Immature natural killer cell (primary cell): ENCODE measurements at places on chromosomes 4 and X.

DNA sequence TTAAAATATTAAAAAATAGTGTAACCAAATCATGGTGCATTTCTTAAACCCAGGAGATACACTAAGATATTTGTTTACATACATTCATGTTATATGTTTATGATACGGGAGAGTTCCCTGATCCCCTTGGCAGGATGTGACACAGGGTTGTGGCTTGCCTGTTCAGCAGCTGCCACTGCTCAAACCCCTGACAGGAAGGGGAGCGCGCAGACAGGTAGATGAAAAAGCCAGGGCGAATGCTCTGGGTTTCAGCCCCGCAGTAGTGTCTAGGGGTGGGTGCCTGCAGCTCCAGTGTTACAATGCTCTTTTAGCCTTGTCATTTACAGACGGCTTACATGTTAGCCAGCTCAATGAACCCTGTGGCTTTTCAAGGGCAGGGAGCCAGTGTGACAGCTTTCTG, 1343.8 kb upstream of the IGFBP7 start:
- H3K27me3 ChIP-seq, result no peaks in the 10 kb centered on the region
- H3K4me3 ChIP-seq, result no peak overlapping the region
- H3K36me3 ChIP-seq, result no peaks in the 10 kb centered on the region
- no peaks in the 10 kb centered on the region for H3K4me1 ChIP-seq
- no peak overlapping the region for H3K27ac ChIP-seq

GRCh38 chr4:76943129-76943620, 6.4 kb upstream of the SEPTIN11 start:
- no peaks in the 10 kb centered on the region for H3K27me3 ChIP-seq
- no peaks in the 10 kb centered on the region for H3K4me1 ChIP-seq
- H3K36me3 ChIP-seq, result peaks cover 5% of the 10 kb centered on the region
- no peak overlapping the region for H3K27ac ChIP-seq

DNA sequence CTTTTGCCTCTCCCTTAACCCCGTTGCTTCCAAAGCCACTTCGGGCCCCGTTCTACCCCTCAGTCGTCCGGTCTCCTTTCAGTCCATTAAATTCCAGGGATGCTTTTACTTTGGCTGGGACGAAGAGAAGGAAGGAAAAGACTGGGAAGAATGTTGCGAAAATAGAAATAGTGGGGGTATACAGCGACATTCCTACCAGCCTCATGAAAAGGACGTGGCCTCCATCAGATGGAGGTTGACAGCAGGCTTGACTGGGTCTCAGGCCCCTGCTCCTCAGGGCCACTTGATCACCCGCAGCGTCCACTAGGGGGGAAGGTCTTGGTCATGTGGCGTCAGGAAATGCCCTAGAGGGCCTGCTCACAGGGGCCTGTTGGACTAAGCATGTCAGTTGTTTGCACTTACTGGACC, 657 bp upstream of the ANKRD50 start:
- peak; percentile 34 for DNase-seq
- H3K4me3 ChIP-seq, result peak overlapping the region; percentile 91
- no peaks in the 10 kb centered on the region for H3K36me3 ChIP-seq
- peak overlapping the region; percentile 86 for H3K27ac ChIP-seq
- peaks cover 6% of the 10 kb centered on the region for H3K27me3 ChIP-seq

DNA sequence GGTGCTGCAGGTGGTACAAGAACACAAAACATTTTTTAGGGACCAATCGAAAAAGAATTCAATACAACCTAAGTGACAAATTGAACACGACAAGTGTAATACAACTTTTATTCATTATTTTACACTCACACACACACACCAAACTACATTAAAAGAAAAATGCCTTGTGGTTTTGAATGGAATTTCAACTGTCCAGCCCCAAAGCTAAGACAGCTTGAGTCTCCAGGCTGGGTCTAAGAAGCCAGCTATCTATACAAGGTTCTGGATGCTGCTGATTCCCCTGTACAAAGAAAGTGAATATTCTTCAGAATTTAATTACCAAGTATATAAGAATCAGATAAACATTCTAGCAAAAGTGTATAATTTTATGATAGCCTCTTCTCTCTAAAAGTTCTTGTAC, 118.2 kb downstream of the PPP3CA start:
- no peak overlapping the region for H3K27ac ChIP-seq
- no peak for DNase-seq
- peaks cover 87% of the 10 kb centered on the region for H3K4me1 ChIP-seq
- H3K4me3 ChIP-seq, result no peak overlapping the region

DNA sequence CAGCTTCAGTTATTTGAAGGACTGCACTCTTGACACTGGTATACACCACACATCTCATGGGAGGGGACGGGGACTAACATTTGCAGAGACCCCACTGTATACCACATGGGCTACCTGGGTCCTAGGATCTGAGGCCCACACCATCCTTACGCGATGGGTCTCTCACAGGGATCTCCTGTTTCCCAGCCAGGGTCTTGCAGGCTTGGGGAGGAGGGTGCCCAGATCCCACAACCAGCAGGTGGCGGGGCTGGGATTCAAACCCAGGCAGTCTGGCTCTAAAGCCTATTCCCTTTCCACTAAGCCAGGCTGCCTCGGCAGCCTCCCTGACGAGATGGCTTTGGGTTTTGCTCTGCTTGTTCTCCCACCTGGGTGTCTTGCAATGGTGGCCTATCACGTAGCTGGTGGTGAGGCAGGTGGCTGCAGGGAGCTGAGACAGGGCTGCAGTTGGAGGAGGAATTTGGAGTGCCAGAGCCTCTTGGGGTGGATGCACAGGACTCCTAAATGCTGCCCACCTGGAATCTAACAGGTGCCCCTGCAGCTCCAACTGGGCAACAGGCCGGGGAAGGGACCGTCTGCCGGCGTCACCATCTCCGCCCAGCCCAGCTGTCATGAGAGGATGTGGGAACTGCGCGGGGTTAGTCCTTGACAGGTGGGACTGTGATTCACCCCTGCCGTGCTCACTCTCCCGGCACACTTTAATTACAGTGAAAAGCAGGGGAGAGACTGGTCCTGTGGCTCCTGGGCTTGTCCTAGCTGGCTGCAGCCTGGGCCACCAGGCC, 110.7 kb downstream of the PSAPL1 start:
- H3K4me3 ChIP-seq, result peak overlapping the region; percentile 75
- peaks cover 18% of the 10 kb centered on the region for H3K27me3 ChIP-seq
- no peak for DNase-seq
- peaks cover 37% of the 10 kb centered on the region for H3K4me1 ChIP-seq
- no peaks in the 10 kb centered on the region for H3K36me3 ChIP-seq

GRCh38 chr4:71184195-71184781, 154.5 kb upstream of the SLC4A4 start:
- H3K4me3 ChIP-seq, result peak overlapping the region; percentile 49
- peaks cover 44% of the 10 kb centered on the region for H3K4me1 ChIP-seq
- H3K27ac ChIP-seq, result no peak overlapping the region
- peak; percentile 46 for DNase-seq
- no peaks in the 10 kb centered on the region for H3K27me3 ChIP-seq

GRCh38 chrX:130539721-130540321, 138.0 kb downstream of the RBMX2 start:
- no peaks in the 10 kb centered on the region for H3K4me1 ChIP-seq
- DNase-seq, result peak; percentile 26
- H3K27me3 ChIP-seq, result peaks cover 4% of the 10 kb centered on the region
- no peak overlapping the region for H3K4me3 ChIP-seq

- no peak overlapping the region for H3K4me3 ChIP-seq
- peaks cover 3% of the 10 kb centered on the region for H3K27me3 ChIP-seq
- H3K27ac ChIP-seq, result no peak overlapping the region
Measured at GRCh38 chrX:70970482-70970995, 39.6 kb upstream of the SLC7A3 start.

- DNase-seq, result no peak
- peaks cover 2% of the 10 kb centered on the region for H3K27me3 ChIP-seq
- no peak overlapping the region for H3K27ac ChIP-seq
- no peak overlapping the region for H3K4me3 ChIP-seq
- H3K36me3 ChIP-seq, result no peaks in the 10 kb centered on the region
Measured at GRCh38 chr4:148397771-148398170, 44.4 kb downstream of the NR3C2 start.

DNA sequence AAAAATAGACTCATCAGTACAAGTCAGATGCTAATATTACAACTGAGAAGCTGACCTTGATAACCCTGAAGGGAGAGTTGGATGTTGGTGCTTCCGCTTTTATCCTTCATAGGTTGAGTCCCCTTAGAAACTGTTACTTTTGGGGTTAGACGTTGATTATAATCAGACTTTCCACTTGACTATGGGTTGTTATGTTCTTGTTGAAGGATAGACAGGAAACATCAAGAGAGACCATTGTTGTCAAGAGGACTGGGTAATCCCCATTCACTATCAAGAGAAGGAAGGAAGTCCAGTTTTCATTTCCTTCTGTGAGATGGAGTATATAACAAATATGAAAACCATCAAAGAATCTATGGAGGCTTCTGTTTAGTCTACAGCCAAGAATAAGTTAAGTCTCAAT, 229.9 kb upstream of the AFF2 start:
- H3K27ac ChIP-seq, result no peak overlapping the region
- no peaks in the 10 kb centered on the region for H3K36me3 ChIP-seq
- H3K27me3 ChIP-seq, result peaks cover 13% of the 10 kb centered on the region
- peak; percentile 3 for DNase-seq

GRCh38 chrX:148960060-148960459, 459.6 kb downstream of the AFF2 start:
- no peaks in the 10 kb centered on the region for H3K4me1 ChIP-seq
- H3K27ac ChIP-seq, result no peak overlapping the region
- H3K4me3 ChIP-seq, result no peak overlapping the region
- no peaks in the 10 kb centered on the region for H3K36me3 ChIP-seq

DNA sequence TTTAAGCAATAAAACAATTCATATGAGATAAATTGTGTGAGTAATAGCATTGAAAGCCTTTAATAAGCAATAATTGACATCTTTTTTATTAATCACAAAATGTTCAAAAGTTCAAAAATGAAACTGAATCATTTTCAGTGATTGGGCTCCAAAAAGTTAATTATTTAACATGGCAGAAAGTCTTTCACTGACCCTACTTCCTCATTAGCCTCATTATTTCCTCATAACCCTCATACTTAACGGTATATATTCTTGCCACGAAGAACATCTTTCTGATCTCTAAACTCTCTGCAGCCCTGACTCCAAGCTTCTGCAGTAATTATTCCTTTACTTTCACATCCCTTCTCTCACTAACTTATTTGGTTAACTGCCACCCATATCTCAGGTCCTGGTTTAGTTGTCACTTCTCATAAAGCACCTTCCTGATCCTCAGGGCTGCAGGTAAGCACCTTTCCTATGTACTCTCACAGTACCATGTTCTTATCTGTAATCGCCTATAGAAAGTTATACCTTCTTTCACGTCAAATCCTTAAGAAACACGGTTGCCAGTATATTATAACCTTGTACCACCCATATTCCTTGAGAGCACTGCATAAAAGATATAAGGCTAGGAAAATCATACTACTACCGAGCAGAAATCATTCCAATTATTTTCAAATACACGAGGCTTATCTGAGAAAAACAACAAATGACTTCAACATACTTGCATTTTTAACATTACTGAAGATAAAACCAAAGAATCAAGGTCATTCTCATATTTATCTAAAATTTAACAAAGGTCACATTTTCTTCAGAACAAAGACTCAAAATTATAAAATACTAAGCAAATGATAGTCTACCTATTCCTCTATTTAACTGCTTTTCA, 72.2 kb downstream of the PPP3CA start:
- no peak for DNase-seq
- H3K27ac ChIP-seq, result no peak overlapping the region
- H3K27me3 ChIP-seq, result no peaks in the 10 kb centered on the region
- no peaks in the 10 kb centered on the region for H3K36me3 ChIP-seq
- H3K4me1 ChIP-seq, result peaks cover 90% of the 10 kb centered on the region

GRCh38 chr4:116272336-116272735, 813.0 kb downstream of the TRAM1L1 start:
- H3K27ac ChIP-seq, result no peak overlapping the region
- no peaks in the 10 kb centered on the region for H3K36me3 ChIP-seq
- H3K4me3 ChIP-seq, result no peak overlapping the region
- DNase-seq, result no peak
- no peaks in the 10 kb centered on the region for H3K27me3 ChIP-seq

DNA sequence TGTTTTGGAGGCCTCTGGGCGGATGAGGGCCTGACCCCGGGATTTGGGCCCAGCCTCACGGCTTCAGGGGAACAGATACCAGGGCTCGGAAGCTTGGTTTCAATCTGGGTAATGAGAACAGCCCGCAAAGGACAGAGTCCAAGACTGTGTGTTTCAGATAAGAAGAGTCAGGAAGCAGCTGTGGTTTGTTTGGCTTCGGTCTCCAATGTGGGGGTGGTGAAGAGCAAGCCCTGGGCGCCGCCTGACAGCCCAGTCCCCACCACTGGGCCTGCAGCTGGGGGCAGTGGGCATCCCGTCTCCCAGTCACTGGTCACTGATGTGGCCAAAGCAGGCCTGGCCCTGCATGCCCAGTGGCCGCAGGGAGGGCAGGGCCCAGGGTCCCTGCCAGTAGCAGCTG, 9.1 kb downstream of the WFS1 start:
- H3K4me3 ChIP-seq, result peak overlapping the region; percentile 69
- DNase-seq, result peak; percentile 22
- no peaks in the 10 kb centered on the region for H3K36me3 ChIP-seq
- H3K4me1 ChIP-seq, result peaks cover 11% of the 10 kb centered on the region
- no peak overlapping the region for H3K27ac ChIP-seq
- H3K27me3 ChIP-seq, result no peaks in the 10 kb centered on the region

- no peak overlapping the region for H3K4me3 ChIP-seq
- H3K27ac ChIP-seq, result no peak overlapping the region
- no peaks in the 10 kb centered on the region for H3K27me3 ChIP-seq
- H3K4me1 ChIP-seq, result no peaks in the 10 kb centered on the region
Measured at GRCh38 chr4:77349796-77350195, 192.8 kb downstream of the CCNG2 start.

DNA sequence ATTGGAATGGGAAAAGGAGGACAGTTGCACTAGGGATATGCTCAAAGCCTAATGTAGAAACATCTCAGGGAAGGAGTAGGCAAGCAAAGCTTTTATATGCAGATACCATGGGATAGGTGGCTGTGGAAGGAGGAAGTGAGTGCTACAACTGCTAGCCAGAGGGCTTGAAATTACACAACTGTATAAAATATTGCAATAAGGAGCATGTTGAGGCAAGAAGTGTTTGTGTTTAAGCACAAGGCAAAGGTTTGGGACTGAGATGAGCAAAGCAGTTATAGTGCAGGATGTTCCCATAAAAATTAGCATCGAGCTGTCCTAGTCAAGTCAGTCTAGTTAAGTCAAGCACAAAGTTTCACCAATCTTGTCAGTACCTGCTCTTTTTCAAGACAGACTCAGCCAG, 35.6 kb upstream of the DCAF8L1 start:
- no peaks in the 10 kb centered on the region for H3K36me3 ChIP-seq
- DNase-seq, result no peak
- H3K27me3 ChIP-seq, result peaks cover 6% of the 10 kb centered on the region
- no peaks in the 10 kb centered on the region for H3K4me1 ChIP-seq

DNA sequence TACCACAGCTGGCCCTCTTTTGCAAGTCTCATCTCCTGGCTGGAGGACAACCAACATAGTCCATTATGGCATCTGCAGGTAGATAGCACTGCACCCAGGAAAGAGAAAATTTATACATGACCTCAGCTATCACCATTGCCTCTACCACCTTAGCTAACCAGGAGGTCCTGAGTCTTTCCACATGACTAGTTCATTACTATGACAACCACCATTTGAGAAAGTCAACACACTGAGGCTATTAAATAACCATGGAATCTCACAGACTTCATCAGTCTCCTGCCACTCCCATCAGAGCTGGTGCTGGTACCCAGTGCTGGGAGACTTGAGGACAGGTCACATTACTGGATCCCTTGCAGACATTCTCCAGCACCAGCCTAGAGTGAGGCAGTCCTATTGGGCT, 285.9 kb downstream of the GBA3 start:
- no peak overlapping the region for H3K27ac ChIP-seq
- no peaks in the 10 kb centered on the region for H3K36me3 ChIP-seq
- no peaks in the 10 kb centered on the region for H3K27me3 ChIP-seq
- no peak for DNase-seq

GRCh38 chrX:134647477-134647877, 10.8 kb downstream of the PLAC1 start:
- no peaks in the 10 kb centered on the region for H3K36me3 ChIP-seq
- no peaks in the 10 kb centered on the region for H3K4me1 ChIP-seq
- DNase-seq, result no peak
